ENCODE measurements at places on chromosomes 12 and 14. TPM values are rescaled to one million over a fixed set of nuclear protein-coding genes. Genes with fewer than 3 reads are reported as not detected.
A peak's percentile ranks its signal among the peaks of the same experiment; 100 is the strongest.

Gene BIN2
- total RNA-seq, result 4.5 TPM

Gene TMEM52B
- not detected for total RNA-seq

Gene RTL1
- not detected for total RNA-seq

Gene PPP1R12A
- total RNA-seq, result 77.1 TPM

DNA sequence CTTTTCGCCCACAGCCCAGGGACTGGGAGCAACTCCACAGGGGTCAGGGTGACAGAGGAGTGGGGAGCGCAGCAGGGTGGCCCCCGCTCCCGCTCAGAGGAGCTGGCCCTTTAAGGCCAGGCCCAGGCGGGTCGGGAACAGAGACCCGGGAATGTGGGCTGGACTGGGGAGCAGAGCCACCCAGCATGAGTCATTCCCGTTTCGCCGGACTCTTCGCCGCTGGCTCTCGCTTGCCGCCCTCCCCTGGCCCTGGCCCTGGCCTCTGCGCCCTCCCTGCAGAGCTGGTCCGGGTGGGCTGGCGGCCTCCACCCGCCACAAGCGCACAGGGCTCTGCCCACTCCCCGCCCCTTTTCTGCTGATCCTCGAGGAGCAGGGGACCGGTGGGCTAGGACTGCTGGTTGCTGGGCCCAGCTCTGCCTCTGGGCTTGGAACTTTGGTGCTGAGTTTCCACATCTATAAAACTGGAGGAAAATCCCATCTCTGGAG, 92.8 kb downstream of the NINJ2 start:
- DNase-seq, result peak; percentile 94

DNA sequence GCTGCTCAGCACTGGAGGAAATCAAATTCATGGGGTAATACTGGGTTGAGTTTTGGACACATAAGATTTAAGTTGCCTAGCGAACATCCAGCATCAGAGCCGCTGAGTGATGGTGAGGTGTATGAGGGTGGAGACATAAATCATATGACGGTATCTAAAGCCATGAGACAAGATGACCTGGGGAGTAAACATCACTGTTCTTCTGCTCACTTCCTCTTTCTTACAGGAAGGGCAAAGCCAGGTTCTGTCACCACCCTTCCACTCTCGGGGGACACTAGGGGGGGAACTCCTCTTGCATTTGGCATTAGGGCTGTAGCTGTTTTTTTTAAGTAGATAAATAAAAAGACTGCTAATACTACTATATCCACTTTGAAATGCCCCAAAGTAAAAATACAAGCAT, 24.0 kb downstream of the PRDM4 start:
- DNase-seq, result no peak

DNA sequence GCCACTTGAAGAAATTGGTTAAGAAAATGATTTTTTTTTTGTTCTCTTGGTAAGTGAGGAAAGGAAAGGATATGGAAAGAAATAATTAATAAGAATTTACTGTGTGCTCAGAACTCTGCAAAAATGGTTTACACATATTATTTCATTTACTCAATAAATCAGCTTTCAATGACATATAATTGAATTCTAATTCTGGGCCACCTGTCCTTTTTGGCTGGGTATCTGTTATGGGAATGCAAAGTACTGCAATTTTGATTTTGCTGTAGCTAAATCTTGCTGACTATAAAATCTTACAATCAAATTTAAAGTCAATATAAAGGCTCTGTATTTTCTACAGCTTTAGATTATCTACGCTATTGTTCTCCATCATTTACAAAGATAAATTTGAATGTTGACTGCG, 147.1 kb downstream of the GRIP1 start:
- DNase-seq, result no peak

GRCh38 chr14:65957631-65958205, 528.5 kb upstream of the CCDC196 start:
- no peak for DNase-seq

DNA sequence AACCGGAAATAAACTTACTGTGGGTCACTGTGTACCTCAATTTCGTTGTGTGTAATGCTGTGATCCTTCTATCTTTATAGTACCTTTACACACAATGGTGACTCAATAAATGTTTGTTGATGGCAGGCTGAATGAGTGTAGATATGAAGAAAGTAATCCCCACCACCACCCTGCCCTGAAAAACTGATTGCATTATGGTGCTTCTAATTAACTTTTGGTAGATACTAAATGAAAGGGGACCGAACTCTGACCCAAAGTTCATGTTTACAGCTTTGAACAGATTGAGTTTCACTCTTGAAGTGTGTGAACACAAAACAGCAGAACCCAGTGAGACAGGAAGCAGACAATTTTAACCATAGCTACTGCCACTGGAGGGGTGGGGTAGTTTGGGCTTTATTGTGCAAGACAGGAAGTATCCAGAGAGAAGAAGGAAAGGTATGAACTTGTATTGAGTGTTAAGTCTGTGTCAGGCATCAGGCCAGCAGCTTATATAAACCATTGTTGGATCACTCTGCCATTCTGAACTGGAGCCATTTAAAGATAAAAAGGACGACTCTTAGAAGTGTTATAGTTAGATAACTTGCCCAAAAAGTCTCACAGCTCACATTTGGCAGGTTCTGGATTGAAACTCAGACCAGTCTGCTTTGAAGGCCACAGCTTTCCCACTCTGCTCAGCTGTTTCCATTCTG, 197.0 kb upstream of the AMIGO2 start:
- DNase-seq, result peak; percentile 51

GRCh38 chr12:53868511-53868986, 70.1 kb upstream of the HOXC13 start:
- no peak for DNase-seq

DNA sequence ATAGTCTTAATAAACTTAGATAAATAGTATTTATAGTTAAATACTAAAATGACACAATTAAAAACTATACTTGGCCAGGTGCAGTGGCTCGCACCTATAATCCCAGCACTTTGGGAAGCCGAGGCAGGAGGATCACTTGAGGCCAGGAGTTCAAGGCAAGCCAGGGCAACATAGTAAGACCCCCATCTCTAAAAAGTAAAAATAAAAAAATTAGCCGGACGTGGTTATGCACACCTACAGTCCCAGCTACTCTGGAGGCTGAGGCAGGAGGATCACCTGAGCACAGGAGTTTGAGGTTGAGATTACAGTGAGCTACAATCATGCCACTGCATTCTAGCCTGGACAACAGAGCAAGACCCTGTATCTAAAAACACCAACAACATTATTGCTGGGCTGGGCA, 16.0 kb downstream of the CINP start:
- no peak for DNase-seq

DNA sequence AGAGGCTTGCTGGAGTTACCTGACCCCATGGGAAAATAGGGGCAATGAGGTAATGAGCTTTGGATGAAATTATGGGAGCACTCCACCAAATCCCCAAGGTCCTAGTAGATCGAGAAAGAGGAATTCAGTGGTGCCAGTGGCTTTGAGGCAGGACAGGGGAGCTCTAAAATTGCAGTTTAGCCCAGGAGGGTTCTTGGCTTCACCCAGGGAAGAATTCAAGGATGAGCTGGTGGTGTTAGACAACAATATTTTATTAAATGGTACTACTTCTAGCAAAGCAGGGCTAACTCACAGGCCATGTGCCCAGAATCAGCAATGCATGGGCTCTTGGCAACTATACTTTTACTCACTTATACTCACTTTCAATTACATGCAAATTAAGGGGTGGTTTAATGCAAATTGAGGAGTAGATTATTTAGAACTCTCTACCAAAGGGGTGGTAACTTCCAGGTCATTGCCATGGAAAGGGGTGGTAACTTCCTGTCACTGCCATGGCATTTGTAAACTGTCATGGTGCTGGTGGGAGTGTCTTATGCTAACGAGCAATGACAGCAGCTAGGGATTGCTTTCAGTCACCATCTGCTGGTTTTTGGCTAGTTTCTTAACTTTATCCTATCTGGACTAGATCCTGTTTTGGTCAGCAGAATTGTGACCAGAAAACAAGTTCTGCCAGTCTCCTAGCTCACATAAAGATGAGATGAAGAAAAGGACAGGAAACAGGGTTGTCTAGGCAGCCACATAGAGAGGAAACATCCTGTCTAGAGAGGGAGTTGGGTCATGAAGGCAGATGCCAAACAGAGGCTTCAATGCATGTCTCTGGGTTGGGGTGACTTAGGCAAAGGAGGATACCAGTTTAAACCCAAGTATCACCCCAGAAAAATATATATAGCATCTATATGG, 64.7 kb downstream of the ZNF641 start:
- no peak for DNase-seq

GRCh38 chr14:84312551-84312950, 1217.4 kb upstream of the FLRT2 start:
- DNase-seq, result no peak

GRCh38 chr14:97796511-97796910, 999.3 kb downstream of the VRK1 start:
- DNase-seq, result no peak

Measured in right cardiac atrium (tissue), 5 donors.